NCI-H82 (cell line): ENCODE measurements at places on chromosomes 5 and 9.

DNA sequence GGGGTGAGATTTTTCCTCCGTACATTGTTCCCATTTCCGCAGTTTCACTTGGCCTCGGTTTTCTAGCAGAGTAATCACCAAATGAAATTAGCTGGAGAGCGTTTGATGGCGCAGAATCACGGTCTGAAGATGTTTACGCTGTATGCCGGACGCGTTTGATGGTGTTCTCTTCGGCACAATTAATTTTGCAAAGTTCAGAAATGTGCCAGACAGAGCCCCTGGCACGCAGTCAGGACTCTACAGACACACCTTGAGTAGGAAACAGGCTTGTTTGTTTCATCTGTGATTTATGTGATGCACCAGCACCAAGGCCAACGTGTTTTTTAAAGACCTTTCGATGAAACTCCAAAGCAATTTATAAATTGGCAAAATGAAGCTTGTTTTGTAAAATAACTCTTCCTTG is 863 bp upstream of the LIFR start:
- DNase-seq: no peak

- DNase-seq: no peak
These were observed 86.3 kb downstream of the UBE2R2 start for GRCh38 chr9:33903157-33903780.

DNA sequence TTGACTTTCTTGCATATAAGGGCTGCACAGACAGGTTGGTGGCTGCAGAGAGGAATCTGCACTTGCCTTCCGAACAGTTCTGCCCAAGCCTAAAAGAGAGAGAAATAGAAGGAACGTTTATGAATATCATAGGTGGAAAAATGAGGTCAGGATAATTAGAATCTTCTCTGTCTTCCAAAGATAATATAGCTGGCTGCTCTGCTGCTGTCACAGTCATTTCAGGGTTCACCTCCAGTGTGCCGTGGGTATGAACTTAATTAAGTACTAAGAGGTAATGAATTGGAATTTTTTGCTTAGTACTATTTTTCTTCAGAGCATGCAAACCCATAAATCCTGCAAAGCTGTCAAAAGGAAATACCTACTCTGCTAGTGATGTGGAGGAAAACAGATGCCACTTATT is 82.2 kb downstream of the PRDM6 start:
- DNase-seq: no peak

DNA sequence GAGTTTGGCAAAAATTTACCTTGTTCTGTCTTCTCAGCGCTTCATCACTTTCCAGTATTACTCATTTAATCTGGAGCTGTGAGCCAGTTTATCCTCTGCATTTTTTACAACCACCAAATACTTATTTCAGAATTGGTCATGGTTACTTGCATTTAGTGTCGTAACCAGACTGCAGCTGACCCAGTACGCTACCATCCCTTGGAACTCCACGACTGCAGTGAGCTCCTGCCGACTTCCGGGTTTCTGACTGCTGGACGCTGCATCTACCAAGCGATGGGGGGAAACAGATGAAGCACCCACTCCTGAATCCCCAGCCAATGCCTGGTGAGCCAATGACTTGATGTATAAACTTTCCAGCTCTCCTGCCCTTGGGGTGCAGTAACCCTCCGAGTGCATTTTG is 174.4 kb upstream of the PRLR start:
- DNase-seq: no peak

- DNase-seq: no peak
These were observed 413.6 kb upstream of the TNC start for GRCh38 chr9:115531410-115532125.

DNA sequence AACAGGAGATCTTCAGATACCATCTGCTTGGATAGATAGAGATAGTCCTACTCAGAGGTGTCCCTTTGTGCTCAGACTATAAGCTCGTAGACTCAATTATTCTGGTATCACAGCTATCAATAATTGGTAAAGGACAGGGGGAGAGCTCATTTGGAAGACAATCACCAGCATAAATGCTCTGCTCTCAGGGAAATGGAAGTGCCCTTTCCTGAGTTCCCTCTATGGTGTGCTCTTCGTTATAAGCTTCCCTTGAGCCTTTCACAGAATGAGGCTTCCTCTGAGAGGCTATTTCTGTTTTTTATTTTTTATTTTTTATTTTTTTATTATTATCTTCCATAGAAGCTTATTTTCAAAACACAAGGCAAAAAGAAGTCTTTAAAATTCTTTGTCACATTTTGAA is 1155.7 kb upstream of the DMAC1 start:
- DNase-seq: no peak

DNA sequence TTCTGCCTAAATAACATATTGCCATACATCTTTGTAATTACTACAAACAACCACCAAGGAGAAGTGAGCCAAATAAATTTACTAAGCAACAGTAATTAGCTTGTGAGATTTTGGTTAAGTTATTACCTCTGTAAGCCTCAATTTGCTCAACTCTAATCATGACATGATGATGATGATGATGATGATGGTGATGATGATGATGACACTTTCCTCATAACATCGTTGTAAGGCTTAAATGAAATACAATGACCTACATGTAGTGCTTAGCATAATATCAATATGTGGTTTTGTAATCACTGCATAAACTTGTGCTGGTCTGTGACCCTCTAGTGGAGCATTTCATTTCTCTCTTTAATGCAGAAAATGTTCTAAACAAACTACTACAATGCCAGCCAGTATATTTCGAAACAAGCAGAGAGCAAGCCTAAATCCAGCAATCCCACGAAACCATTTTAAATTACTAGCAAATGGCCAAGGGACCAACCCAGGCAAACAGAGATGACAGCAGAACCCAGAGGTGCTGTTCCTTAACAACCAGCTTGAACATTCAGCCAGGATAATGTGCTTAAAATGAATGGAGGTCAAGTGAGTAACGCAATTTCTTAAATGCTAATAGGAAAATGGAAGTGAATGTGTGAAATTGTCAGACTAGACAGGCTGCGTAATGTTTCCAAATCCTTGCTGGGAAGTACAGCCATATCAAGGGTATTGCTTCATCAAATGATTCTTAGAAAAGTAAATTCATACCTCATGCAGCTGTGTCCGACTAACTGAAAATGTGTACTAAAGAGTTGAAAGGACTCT is 281.9 kb upstream of the PUM3 start:
- DNase-seq: no peak

DNA sequence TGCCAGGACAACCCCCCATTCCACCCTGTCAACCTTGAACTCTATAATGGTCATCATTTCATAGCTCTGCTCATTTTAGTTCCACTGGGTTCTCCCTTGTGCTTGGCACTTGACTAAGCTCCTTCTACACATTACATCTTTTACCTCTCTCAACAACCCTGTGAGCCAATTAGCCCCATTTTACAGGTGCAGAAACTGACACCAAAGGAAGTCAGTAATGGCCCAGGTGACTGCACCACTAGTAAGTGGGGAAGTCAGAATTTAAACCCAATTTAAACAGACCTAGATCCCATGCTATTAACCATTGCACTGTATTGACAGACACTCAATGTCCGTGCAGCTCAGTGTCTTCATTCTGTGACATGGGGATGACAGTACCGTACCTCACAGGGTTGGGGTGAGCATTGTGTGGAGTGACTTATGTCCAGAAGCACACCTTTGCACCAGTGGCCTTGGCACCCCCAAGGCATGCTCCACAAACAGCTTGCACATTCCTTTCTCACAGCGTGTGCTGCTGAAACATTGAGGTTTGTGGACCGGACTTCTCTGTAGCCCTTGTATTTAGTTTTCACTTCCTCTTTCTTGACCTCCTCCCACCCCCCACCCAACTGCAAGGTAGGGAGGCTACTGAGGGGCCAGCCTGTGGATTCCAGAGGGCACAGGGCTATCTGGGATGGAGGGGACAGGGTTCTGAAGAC is 23.1 kb downstream of the IRF1 start:
- DNase-seq: no peak

GRCh38 chr9:137298401-137299202 is 3.5 kb downstream of the NRARP start:
- DNase-seq: no peak

- DNase-seq: no peak
These were observed 479.0 kb downstream of the CYLC2 start for GRCh38 chr9:103474156-103474555.

DNA sequence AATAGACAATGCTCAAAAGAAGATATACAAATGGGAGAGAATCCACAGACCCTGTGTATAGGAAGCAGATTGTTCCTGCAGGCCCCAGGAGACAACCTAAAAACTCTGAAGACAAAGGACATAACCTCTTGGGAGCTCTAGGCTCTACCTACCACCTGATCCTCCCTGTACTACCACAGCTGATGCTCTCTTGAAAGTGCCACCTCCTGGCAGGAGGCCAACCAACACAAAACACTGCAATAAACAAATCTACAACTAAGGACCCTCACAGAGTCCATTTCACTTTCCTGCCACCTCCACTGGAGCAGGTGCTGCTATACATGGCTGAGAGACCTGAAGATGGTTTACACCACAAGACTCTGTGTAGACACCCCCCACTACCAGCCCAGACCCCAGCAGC is 49.0 kb downstream of the STARD4 start:
- no peak for DNase-seq

GRCh38 chr9:118273048-118273447 is 568.8 kb downstream of the TLR4 start:
- DNase-seq: no peak

- DNase-seq: no peak
These were observed 63.9 kb downstream of the TTC39B start for GRCh38 chr9:15243081-15243480.

DNA sequence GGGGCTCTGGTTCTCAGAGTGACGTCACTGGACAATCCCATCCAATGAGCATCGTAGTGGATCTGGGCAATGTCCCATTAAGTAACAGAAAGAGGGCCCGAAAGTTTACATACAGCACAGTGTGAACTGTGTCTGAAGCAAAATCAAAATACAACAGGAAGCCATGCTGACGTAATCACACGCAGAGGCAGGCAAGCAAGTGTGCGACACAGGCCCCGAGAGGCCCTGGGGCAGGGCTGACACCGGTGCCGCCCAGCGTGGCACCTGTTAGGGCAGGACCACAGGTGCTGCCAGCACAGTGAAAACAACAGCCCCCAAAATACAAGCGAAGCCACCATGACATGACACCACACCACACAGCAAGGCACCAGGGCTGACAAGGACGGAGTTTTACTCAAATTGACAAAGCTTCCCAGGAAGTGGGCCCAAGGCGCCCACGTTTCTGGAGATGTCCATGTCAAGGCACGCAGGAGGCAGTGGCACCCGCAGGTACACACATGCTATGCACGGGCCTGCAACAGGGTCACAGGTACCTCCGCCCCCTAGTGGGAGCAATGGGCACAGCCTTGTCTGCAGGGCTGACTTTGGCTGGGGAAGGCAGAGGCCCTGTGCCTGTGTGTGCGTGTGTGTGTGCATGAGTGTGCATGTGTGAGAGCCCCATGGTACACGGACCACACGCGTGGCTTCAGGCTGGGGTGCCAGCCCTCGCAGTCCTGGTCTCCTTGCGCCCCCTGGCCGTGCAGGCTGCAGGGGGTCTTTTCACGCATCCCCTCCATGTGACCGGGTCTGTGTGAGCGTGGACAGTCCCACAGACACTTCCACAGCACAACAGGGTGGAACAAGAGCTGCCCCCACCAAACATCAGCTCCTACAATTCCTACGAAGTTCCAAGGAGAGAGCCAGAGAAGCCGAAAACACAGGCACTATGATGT is 19.6 kb downstream of the QSOX2 start:
- peak; percentile 75 for DNase-seq

DNA sequence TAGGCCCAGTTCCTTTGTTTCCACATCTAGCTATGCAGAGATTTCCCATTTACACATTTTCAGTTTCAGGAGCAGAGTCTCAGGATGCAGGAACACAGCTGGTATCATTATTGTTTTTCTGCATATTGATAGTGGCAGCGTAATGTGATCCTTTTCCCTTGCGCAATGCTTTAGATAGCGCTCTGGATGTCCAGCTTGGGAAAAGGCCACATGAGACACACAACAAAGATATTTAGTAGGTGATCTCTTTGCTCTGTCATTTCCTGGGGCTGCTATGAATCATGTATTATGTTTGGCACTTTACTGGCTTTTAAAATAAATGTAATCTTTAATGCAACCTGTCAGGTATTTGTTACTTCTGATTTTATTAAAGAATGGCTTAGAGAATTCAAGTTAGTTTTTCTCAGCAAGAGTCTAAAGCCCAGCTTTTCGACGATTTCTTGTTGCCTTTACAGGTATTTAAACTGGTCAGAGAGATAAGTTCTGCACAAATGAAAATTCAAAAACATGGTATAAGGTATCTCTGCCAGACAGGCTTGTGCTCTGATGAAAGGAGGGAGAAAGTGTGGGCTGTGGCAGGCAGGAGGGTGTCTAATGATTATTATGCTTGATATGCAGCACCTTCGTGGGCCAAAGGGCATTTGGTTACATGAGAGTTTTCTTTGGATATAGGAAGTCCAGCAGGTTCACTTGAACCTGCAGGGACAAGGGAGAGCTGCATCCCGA is 42.2 kb downstream of the PTTG1 start:
- DNase-seq: no peak

- no peak for DNase-seq
These were observed 171.2 kb upstream of the MPDZ start for GRCh38 chr9:13450723-13451122.

GRCh38 chr5:57862942-57863341 is 380.3 kb upstream of the ACTBL2 start:
- no peak for DNase-seq

DNA sequence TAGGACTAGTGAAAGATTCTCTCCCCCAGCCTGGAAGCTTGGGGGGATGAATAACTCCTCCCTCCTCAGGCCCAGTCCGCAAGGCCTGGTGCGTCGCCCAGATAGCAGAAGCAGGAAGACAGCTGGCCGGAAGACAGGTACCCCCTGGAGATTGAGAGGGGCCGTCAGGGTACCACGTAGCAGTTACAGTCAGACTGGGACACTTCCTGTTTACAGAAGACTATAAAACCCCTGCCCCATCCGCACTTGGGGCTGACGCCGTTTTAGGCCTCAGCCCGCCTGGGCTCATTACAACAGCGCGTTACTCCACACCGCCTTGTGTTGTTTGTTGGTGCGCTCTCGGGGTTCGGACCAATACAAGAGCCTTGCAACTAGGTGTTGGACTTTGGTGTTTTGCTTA is 15.4 kb downstream of the SEMA6A start:
- DNase-seq: no peak

DNA sequence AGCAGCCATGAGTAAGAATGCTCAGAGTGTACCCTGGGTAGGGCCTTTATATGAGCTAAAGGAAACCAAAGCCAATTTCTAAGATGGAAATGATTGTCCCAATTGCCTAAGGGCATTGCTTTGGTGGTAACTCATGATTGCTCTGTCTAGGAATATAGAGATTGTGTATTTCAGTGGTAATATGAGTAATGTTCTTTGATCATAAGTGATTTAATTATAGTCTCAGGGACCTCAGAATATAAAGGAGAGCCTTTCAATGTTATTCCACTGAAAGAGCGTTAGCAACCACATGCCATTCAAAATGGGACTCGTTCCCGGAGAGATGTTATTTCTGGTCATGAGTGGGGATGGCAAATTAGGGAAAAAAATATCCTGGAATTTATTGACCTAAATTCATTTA is 340.5 kb downstream of the ARHGEF28 start:
- no peak for DNase-seq

GRCh38 chr9:35684921-35685320 is 4.8 kb downstream of the TPM2 start:
- no peak for DNase-seq
